ENCODE measurements at places on chromosomes 11 and 22.

- DNase-seq = no peak
These were observed 105.3 kb upstream of the E2F8 start for GRCh38 chr11:19345848-19346681.

DNA sequence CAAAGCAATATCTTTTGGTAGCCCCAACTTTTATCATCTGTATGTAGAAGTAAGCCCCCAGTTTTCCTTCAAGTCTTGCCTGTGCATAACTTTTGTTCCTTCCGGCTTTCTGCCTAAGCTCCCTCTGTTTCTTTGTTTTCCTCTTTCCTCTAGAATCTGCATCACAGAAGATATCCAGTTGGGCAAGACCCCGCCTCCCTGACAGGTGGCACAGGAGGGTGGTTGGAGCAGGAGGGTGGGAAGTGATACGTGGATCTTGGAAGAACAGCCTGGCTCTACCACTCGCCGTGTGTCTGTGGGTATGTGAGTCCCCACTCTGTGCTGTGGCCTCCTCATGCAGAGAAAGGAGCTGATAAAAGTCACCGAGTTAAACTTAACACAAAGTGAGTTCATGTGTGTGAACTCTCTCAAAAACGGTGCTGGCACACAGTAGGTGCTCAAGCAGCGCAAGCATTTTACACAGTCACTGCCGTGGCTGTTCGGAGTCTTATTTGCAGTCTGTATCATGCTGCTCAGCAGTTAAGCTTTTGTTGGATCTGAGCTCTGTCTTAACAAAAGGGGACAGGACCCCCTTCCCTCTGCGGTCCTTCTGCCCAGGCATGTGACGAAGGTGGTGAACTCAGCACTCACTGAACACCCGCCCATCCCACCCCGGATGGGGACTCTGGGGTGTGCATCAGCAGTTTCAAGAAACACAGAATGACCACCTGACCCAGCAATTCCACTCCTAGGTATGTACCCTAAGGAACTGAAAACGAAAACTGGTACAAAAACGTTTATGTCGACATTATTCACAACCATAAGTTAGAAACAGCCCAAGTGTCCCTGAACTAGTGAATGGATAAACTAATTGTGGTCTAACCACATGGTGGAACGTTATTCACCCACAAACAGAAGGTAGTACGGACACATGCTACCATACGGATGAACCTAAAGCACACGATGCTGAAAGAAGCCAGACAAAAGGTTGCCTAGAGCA is 249.1 kb downstream of the CTTN start:
- DNase-seq = no peak

DNA sequence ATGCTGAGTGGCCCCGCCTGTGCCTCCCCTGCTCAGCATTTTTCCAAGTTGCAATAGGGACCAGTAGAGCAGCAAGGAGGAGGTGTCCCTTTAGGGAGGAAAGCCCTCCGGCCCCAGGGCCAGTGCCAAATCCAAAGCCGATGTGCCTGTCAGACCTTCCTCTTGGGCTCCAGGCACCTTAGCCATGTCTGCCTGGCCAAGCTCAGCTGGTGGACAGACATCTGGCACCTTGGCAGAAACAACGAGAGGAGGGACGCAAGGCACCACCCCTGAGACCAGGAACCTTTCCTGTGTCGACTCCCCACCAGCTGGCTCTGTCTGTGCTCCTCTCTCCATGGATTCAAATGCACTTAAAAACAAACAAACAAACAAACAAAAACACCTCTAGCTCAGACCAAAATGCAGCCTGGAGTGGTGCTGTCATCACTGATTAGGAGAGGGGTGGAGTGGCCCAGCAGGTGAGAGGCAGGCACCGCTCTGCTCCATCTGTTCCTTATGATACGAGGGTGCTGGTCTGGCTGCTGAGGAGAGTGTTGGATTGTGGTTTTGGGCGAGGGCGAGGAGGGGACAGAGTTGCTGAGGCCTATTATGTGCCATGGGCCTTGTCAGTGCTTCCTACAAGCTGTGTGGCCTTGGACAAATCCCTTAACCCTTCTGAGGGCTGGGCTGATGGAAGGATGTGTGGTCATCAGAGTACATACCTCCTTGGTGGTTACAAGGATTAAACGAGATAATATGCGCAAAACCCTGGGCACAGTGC is 46.2 kb downstream of the TP53I11 start:
- DNase-seq = no peak

- no peak for DNase-seq
These were observed 121.3 kb downstream of the NECTIN1 start for GRCh38 chr11:119607726-119608125.

GRCh38 chr11:93577286-93577685 is 34.1 kb upstream of the SMCO4 start:
- no peak for DNase-seq

DNA sequence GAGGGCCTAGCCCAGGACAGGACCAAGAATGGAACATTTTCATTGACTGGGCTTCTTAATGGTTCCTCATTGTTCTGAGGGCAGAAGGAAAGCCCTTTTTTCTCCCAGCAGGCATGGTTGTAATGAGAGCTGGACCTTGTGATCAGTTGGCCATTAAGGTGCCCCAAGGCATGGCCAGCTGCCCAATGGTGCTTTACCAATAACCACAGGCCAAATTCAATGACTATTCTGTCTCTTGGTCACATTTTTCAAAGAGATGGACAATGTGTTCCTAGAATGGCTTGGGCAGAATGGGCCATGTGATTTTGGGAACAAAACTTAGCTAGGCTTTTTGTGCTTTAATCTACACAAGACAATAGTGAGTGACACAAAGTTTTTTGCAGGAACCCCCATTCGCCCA is 7.3 kb downstream of the NAV2 start:
- no peak for DNase-seq

GRCh38 chr11:2482204-2482603 is 37.4 kb downstream of the KCNQ1 start:
- DNase-seq = no peak

- peak; percentile 72 for DNase-seq
These were observed 1.0 kb upstream of the POLD4 start for GRCh38 chr11:67354075-67355022.

DNA sequence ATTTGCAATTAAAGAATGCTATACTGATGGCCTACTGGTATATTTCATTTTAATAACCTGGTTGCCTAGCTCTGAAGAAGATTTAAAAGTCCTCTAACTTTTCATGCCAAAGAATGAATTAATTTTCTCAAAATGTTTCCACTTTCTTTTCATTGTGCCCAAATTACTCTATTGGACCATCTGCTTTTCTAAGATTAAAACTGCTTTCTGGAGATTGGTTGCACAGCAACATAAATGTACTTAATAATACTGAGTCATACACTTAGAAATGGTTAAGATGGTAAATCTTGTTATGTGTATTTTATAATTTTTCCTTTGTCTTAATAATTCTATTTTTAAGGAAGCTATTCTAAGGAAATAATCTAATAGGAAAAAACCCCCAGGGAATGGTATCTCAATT is 150.2 kb downstream of the SWAP70 start:
- DNase-seq = no peak

- DNase-seq = peak; percentile 78
These were observed 318.7 kb downstream of the BUD13 start for GRCh38 chr11:116454020-116454645.

- peak; percentile 77 for DNase-seq
These were observed 4.4 kb downstream of the SLC2A11 start for GRCh38 chr22:23862103-23862502.

DNA sequence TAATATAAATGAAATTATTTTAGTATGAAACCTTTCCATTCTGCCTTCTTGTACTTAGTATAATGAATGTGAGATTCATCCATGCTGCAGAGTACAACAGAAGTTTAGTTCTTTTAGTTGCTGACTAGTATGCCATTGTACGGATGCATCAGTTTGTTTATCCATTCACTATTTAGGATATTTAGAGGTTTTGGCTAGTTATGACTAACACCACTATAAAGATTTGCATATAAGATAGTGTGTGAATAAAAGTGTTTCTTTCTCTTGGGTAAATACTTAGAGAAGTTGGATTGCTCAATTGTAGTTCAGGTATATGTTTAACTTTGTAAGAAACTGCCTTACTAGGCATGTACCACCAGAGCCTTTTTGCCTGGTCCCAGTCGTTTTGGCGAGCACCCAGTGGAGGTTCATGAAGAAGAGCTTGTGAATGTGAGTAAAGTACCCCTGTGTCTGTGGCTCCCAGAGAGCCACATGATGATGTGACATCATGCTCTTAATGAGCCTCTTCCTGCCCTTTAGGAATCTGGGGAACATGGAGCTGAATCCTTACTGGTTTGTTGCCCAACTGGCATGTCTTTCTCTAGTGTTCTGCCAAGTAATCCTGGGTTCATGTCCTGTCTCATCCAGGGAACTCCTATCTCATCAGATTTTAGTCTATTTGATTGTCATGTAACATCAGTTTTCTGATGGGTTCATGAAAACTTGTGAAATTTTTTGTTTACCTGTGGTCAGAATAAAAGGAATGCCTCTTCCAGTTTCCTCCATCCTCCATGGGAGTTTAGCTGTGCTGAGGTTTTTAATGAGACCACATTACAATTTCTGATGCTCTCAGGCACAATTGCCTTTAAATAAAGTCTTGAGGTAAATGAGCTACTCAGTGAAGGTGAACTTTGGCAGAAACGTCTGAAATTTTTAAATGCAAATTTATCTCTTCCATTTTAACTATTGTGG is 234.8 kb downstream of the CASP12 start:
- DNase-seq = no peak

DNA sequence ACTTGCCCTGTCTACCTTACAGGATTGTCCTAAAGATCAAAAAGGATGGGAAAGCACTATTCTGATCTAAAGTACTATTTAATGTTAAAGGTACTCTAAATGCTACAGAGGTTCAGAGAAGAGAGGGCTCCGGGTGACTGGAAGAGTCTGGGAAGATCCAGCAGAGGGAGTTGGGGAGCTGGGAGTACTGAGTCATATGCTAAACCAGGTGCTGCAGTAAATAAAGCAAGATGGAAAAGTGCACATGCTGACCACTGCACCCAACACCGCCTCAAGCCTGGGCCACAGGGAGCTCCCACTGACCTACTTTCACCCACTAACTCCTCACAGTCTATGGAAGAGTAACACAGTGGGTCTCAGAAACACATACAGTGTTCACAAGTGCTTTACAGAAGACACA is 49.3 kb downstream of the WT1 start:
- peak; percentile 54 for DNase-seq

DNA sequence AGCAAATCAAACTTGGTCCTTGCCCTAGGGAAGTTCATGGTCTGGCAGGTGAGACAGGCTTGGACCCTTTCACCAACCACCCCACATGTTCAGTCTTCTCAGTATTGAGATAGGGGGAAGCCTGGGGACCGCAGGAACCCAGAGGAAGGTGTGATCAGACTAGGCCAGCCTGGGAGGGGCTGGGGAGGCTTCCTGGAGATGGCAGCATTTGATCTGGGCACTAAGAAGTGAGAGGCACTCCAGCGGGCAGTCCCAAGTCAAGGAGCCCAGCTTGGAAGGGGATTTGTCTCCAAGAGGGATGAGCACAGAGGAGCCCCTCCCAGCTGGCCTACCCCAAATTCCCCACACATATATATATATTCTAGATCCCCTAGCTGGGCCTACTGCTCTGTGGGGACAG is 5.4 kb downstream of the LRRC32 start:
- peak; percentile 2 for DNase-seq

- DNase-seq = no peak
These were observed 76.1 kb downstream of the C11orf58 start for GRCh38 chr11:16814410-16815046.

DNA sequence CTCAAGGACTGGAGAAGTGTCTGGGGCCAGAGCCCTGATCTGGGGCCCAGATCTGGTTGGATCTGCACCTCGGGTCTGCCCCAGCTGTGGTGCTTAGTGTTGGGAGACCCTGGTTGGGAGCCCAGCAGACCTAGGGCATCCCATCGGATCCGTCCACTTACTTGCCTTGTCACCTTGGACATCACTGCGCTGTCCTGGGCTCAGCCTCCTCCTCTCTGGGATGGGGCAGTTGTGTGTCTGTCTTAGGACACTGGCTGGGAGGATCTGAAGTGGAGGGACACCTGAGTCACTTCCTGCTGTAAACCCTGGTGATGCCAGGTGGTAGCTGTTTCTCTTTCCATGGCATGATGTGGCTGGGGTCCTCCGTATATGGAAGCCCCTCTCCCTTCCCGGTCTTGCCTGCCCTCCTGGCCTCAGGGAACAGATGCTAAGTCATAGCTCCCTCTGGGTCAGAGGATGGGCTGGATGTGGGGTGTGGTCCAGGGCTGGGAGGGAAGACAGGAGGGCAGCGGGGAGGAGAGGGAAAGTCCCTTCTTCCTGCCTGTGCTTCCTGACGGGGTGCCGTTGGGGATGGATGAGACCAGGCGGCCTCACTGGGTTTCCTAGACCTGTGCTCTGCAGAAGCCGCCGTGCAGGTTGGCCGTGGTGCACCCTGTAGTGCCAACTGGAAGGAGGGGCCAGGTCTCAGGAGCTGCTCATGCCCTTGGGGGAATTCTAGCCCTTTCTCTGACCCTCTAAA is 12.1 kb upstream of the OMP start:
- peak; percentile 6 for DNase-seq

- DNase-seq = no peak
These were observed 33.2 kb downstream of the TSPAN4 start for GRCh38 chr11:875769-876301.

GRCh38 chr11:60345489-60345888 is 18.4 kb downstream of the MS4A6E start:
- peak; percentile 9 for DNase-seq

DNA sequence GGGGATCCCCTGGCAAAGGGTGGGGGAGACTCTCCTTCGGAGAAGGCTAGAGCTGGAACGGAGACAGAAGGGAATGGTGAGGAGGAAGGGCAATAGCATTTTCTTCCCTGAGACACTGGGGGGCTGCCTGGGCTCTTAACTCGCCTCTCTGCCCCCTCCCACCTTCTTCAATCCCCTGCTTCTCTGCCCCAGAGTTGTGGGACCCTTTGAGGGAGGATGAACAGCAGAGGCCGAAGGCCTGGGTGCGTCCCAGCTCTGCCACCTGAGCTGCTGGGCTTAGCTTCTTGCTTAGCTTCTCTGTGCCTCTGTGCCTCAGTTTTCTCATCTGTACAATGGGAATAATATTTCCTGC is 72.4 kb downstream of the RTL6 start:
- DNase-seq = no peak

DNA sequence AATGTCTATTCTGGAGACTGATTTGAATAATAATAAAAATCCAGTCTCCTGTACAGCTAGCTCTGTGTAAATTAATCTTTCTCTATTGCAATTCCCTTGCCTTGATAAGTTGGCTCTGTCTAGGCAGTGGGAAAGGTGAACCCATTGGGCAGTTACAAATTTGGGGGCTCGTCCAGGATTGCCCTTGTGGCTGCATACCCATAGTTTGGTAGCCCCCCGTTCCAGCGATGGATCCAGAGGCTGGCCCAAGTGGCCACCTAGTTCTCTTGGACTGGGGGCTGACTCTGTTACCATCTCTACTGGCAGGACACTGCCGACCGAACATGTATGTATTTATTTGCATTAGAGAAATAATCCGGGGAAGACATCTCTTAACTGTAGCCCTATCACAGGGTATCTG is 326.2 kb upstream of the PDGFD start:
- DNase-seq = no peak

- DNase-seq = peak; percentile 63
These were observed 57.4 kb downstream of the NECTIN1 start for GRCh38 chr11:119671561-119672015.

GRCh38 chr11:24478718-24479117 is 18.1 kb upstream of the LUZP2 start:
- DNase-seq = no peak
